ENCODE measurements at places on chromosomes 1 and 21.

- DNase-seq, result no peak
These were observed 756 bp downstream of the PHGDH start for GRCh38 chr1:119712342-119713038.

- no peak for DNase-seq
These were observed 28.9 kb upstream of the APP start for GRCh38 chr21:26199456-26199855.

DNA sequence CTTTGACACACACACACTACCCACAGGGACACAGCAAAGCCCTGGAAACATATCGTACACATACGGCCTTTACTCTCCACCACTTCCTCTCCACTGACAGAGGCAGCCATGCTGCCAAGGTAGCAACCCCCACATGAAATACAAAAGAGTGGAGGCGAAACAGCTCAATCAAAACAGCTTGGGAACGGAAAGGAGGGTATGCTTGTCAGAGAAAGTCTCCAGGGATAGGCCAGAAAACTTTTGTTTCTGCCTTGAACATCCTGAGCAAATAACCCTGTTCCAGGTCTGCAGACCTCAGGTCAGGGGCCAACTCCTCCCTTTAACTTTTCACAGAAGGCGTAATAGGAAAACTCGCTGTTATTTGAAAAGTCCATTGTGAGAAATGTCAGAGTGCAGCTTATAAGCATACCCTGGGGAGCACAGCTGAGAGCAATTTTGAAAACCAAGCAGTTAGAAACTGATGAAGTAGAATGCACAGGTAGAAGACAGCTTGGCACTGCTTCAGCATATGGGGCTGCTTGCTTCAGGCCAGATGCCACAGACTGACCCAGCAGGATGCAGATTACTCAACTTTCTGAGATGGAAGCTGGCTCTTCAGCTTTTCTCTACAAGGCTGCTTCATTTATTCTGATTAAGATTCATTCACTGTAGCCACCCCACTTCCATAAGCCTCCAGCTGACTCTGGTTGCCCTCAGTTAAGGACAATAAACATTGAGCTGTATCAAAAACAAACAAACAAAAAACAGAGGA lies 18.0 kb downstream of the KIAA0319L start:
- no peak for DNase-seq

DNA sequence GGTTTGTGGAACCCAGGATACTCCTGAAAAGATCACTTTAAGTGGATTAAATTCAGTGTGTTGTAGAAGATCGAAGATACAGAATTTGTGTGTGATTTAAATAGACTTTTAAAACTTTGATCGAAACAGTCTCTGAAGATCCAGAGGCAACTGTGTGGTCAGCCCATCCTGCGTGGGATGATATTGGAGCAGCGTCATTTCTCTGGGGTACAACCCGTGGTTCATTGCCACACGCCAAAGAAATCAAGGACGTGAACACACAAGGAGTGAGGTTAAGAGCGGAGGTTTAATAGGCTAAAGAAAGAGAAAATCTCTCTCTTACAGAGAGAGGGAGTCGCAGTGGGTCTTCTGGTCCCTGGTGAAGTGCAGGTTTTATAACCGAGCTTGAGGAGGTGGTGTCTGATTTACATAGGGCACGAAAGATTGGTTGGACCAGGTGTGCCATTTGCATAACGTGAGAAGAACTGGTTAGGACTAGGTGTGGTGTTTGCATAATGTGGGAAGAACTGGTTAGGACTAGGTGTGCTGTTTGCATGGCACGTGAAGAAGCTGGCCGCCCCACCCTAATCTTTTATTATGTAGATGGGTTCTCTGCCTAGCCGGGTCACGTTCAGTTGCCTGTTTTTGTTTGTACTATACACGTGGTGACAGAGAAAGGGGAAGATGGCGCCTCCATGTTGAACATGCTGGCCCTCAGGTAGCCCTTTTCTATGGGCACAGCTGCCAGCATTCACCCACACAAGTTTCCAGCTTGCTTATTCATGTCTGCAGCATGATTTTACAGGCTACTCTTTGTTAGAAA lies 82.3 kb downstream of the ADSS2 start:
- no peak for DNase-seq

DNA sequence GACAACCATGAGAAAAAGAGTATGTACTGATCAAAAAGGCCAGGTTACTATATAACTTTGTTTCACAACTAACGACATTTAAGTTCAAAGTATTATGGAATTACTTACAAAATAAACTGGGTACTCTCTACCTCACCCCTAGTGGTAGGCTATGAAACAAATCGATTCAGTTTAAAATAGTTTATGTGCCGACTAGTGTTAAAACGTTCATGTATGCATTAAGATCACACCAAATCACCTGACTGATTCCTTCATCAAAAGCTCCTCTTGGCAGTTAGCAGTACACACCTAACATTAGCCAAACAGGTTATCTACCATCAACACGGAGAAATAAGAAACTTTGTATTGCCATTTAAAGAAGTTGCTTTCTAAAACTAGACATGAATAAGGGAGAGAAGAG lies 137.1 kb downstream of the AKT3 start:
- no peak for DNase-seq

DNA sequence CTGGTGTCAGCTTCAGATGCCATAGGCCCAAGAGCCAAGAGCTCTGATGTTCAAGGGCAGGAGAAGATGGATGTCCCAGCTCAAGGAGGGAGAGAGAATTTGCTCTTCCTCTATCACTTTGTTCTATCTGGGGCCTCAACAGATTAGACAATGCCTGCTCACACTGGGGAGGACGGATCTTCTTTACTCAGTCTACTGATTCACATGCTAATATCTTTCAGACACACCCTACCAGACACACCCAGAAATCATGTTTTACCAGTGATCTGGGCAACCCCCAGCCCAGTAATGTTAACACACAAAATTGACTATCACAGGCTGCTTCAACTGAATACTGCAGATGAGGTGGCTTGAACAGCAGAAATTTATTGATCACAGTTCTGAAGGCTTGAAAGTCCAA lies 69.0 kb downstream of the OLFML3 start:
- no peak for DNase-seq

GRCh38 chr1:206655471-206655882 lies 20.1 kb downstream of the DYRK3 start:
- DNase-seq, result no peak

GRCh38 chr1:109931189-109931731 lies 20.6 kb downstream of the CSF1 start:
- DNase-seq, result peak; percentile 92

- peak; percentile 67 for DNase-seq
These were observed 24.7 kb upstream of the HMGN1 start for GRCh38 chr21:39373634-39374033.

- DNase-seq, result no peak
These were observed 36.2 kb upstream of the DUSP10 start for GRCh38 chr1:221778125-221778524.

GRCh38 chr1:99365545-99365944 lies 101.3 kb downstream of the PLPPR4 start:
- DNase-seq, result no peak

DNA sequence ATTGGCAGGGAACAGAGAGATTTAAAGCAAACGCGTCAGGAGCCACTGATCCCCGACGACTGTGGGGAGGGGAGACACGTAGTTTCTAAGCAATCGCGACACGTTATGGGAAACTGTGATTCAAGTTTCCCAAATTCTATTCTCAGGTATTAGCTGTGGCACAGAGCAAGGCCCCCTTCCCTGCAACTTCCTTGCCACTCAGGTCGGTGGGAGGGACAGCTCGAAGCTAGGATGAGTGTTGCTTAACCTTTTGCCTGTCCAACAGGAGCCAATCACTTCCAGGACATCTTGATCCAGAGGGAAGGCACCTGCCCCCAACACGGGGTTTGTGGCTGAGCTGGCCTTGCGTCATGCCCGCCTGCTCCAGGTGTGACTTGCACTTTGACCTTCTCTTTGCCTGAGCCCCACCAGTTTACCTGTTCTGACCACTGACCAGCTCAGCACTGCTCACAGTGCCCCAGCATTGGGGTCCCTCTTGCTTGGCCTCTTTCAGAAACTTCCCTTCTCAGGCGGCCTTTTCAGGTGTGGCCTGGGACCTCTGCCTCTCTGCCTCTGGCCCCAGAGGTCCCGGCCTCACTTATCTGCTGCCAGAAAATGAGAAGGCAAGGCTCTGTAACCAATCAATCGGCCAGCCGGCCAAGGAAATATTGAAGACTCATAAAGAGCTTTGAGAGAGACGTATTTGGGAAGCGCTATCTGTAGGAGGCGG lies 24.6 kb downstream of the TEX35 start:
- no peak for DNase-seq

DNA sequence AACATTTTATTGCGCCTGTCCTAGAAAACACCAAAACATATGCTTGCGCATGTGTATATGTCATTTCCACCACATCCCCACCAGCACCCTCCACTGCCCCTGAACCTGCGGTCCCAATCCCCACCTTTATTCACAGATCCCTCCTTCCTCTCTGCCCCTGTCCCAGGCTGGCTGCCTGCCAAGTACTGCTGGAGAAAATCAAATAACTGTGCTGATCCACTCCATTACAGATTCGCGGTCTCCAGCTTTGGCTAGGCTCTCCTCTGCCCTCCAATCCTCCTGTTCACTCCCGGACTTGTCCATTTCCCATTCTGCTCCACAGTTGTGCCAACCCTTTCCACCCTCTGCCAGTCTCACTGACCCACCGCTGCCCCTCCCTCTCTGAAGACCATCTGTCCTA lies 59.3 kb upstream of the GJB5 start:
- DNase-seq, result no peak

DNA sequence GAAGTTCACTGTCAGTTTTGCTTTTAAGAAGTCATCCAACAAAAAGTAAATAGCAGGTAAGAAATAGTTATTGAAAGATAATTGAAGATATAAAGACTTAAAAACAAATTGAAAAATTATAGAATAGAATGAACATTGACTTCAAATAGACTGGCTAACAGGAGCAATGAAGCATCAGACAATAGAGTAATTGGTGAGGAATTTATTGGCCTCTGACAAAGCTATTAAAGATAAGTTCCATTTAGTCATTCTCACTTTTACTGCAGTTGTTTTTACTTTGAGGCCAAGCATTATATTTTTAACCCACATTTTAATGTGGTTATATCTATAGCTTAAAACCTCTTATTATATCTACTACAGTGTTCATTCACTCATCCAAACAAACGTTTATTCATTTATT lies 228.8 kb upstream of the ADGRL2 start:
- no peak for DNase-seq

GRCh38 chr1:185716095-185716494 lies 18.1 kb upstream of the HMCN1 start:
- no peak for DNase-seq

GRCh38 chr1:30662291-30662840 lies 61.0 kb downstream of the MATN1 start:
- no peak for DNase-seq

GRCh38 chr1:31510853-31511789 lies 65.2 kb upstream of the TINAGL1 start:
- DNase-seq, result peak; percentile 55

DNA sequence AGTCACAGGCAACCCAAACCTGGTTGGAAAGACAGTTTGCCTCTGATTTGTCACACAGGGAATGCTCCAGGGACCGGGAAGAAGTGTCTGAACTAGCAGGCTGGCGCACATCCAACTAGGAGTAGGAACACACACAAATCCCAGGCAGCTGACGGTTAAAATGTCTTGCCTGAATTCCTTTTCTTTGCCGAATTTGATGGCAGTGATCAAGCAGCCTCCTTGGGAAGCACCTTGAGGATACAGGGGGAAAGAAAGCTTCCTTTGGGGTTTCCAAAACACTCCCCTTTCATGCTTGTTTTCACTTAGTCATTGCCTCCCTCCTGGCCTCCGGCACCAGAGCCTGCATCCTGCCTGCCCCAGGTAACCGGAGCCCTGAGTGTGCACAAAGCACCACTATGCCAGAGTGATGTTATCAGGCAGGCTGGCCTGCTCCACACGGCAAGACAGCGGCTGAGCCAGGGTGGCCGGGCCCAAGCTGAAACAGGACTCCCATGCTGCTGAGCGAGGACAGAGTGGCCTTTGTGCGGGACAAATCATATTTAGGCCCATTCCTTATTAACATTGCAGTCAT lies 193.8 kb downstream of the LMX1A start:
- DNase-seq, result peak; percentile 30

GRCh38 chr1:11521582-11522399 lies 42.8 kb downstream of the DISP3 start:
- no peak for DNase-seq

GRCh38 chr21:29248124-29248523 lies 50.6 kb upstream of the BACH1 start:
- DNase-seq, result no peak

DNA sequence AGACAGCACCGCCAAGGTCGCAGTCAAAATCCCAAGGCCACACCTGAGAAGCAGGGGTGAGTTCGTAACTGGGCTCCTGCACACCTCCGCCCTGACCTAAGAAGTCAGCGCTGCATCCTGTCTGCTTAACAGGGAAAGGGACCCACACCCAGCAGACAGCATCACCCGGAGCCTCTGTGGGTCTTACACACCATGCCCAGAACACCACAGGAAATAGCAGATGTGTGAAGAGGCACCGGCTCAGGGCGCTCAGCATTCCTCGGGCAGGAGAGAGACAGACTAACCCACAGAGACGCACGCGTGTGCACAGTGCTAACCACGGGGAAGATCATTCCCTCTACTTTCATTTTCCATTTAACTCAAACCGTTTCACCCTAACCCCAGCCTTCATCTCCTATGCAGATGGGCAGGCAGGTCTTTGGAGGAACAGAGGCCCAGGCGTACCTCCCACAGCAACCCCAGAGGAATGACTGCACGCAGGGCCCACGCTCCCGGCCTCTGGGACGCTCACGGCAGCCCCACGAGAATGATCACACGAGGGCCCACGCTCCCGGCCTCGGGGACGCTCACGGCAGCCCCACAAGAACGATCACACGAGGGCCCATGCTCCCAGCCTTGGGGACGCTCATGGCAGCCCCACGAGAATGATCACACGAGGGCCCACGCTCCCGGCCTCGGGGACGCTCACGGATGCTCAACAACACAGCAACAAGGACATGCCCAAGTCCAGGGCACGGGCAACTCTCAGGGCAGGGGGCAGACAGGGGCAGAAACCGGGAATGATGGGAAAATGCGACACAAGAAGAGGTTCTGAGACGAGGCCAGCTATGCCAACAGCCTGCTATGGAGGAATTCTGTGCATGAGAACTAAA lies 20.9 kb downstream of the POFUT2 start:
- peak; percentile 50 for DNase-seq

DNA sequence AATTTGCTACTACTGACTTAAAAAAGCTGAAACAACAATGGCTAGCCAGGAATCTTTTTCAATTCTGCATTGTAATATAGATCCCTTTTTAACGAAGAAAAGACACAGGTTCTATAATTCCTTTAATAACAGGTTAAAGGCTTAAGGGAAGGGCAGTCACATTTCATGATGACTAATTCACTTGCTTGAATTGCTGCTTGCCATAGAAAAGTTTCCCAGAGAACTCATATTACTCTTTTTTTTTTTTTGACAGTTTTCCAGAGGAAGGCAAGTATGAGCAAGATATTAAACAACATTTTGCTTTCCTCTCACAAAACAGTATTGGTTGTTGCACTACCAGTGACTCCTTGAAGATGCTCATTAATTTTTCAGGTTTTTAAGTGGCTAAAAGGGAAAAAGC lies 60.9 kb downstream of the IL23R start:
- DNase-seq, result no peak

GRCh38 chr1:70656361-70656760 lies 245.3 kb downstream of the CTH start:
- DNase-seq, result no peak

GRCh38 chr1:165411396-165411795 lies 33.5 kb downstream of the RXRG start:
- no peak for DNase-seq

- no peak for DNase-seq
These were observed at the start of gene ATP1A2 for GRCh38 chr1:160115545-160116282. Gene ATP1A2 (plus strand): TSS chr1:160115759. CDS start chr1:160115862, 103 bp downstream.

- DNase-seq, result no peak
These were observed 82.8 kb downstream of the DYRK1A start for GRCh38 chr21:37449302-37449937.
